RWPE1 (cell line): ENCODE measurements at places on chromosomes 7 and 10.

GRCh38 chr10:5611899-5612680, 54.3 kb downstream of the ASB13 start:
- DNase-seq, result no peak

- DNase-seq, result no peak
These were observed 3.6 kb downstream of the ARL3 start for GRCh38 chr10:102710609-102711008.

DNA sequence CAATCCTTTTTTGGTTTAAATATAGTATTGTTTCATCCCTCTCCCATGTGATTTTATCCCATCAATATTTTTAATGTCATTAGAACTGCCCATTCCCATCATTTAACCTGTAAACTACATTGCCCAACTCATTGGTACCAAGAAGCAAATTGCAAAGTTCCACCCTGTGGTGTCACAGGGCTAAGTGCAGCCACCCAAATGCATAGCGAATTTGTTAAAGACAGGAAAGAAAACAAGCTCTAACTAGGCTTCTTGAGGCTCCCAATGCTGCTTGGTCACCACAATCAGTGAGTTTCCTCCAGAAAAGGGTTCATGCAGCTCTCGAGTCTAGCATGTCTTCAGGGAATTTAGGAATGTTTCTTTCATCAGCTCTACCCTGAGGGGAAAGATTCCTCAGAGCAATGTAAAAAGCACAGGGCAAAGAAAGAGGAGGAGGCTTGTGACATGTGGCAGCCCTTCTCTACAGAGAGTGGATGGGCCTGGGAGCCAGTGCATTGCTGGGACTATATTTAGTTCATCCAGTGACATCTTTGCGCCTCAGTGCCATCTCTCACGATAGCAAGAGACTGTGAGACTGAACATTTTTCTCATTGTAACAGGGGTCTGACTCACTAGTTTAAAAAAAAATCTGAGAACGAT, 58.1 kb downstream of the CAV1 start:
- no peak for DNase-seq

- DNase-seq, result no peak
These were observed at the start of gene COL26A1 for GRCh38 chr7:101362334-101363195. COL26A1 (plus strand) TSS chr7:101362875; CDS start chr7:101363033, 158 bp downstream.

DNA sequence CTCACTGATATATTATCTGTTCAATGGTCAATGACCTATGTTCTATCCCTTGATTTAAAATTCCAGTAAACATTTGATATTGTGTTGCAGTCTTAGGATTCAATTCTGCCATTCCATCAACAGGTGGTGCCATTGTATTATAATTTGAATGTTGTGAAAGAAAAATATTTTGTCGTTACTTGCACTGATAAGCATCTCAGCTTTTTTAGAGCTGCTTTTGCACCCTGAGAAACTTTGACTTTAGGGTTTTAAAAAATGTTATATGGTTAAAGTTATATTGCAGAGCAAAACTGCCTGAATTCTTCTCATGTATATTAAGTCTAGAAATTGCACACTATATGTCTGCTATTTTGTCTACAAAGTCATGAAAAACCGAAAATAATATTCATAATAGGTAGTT, 18.8 kb upstream of the MINDY3 start:
- peak; percentile 48 for DNase-seq
